ENCODE measurements at places on chromosomes 5 and 9. TPM values are rescaled to one million over a fixed set of nuclear protein-coding genes. Genes with fewer than 3 reads are reported as not detected.
A peak's percentile ranks its signal among the peaks of the same experiment; 100 is the strongest.

GRCh38 chr9:136336156-136336870 lies 9.0 kb downstream of the GPSM1 start:
- no peak overlapping the region for H3K4me3 ChIP-seq
- no peak for DNase-seq
- no peaks in the 10 kb centered on the region for H3K4me1 ChIP-seq
- H3K27ac ChIP-seq: no peak overlapping the region
- H3K27me3 ChIP-seq: no peaks in the 10 kb centered on the region

- H3K4me3 ChIP-seq: no peak overlapping the region
- DNase-seq: no peak
- no peaks in the 10 kb centered on the region for H3K27me3 ChIP-seq
- H3K27ac ChIP-seq: no peak overlapping the region
Measured at GRCh38 chr9:22054076-22054475, 45.0 kb upstream of the CDKN2B start.

DNA sequence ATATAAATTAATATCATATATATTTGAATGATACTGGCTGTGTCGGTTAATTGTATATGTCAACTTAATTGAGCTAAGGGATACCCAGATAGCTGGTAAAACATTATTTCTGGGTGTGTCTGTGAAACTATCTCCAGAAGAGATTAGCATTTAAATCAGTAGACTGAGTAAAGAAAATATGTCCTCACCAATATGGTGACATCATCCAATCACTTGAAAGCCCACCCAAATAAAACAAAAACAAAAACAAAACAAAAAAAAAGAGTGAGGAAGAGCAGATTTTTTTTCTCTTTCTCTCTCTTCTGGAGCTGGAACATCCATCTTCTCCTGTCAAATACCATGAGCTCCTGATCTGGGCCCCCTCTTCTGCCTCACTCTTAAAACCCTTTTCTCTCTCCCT lies 15.7 kb upstream of the CCDC152 start:
- no peak overlapping the region for H3K4me3 ChIP-seq
- no peak overlapping the region for H3K27ac ChIP-seq
- DNase-seq: no peak
- no peaks in the 10 kb centered on the region for H3K4me1 ChIP-seq
- H3K27me3 ChIP-seq: no peaks in the 10 kb centered on the region

GRCh38 chr5:43294226-43294625 lies 19.0 kb downstream of the HMGCS1 start:
- H3K4me1 ChIP-seq: no peaks in the 10 kb centered on the region
- no peak for DNase-seq
- H3K36me3 ChIP-seq: peaks cover 98% of the 10 kb centered on the region
- H3K27ac ChIP-seq: no peak overlapping the region
- H3K27me3 ChIP-seq: no peaks in the 10 kb centered on the region

GRCh38 chr5:90940227-90940995 lies 381.8 kb downstream of the ADGRV1 start:
- H3K27ac ChIP-seq: no peak overlapping the region
- no peak overlapping the region for H3K4me3 ChIP-seq
- H3K27me3 ChIP-seq: no peaks in the 10 kb centered on the region

DNA sequence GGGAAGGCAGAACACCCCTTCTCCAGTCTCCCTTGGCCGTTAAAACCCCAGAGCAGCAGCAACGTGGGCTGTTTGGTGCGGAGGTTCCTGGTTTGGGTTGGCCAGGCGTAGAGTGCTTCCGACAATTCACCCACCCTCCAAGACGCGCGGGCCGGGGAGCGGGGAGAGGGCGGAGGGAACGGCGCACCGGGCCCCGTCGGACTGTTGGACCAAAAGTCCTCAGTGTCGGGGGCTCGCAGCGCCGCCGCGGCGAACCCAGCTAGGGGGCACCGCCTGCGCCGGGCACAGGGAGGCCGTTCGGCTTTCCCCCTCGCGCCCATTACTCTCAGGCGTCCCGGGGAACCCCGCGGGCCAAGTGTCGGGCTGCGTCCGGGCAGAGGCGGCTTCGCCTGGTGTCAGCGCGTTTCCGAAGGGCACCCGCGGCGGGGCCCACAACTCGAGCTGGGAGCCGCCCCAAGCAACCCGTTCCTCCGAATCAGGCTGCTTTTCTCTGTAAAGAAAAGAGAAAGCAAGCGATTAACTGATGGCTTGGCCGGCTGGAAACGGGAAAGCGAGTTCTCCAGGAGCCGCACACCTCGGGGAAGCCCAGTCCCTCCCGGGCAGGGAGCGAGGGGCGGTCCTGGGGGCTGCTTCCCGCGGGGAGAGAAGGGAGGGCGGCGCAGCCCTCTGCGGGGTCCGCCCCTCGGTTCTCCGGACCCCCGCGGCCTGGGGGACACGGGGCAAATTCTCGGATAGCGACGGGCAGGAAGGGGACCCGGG lies 145.5 kb downstream of the ERCC6L2 start:
- peak overlapping the region; percentile 58 for H3K27ac ChIP-seq
- H3K4me3 ChIP-seq: peak overlapping the region; percentile 45
- peaks cover 38% of the 10 kb centered on the region for H3K27me3 ChIP-seq
- no peaks in the 10 kb centered on the region for H3K36me3 ChIP-seq
- peak; percentile 34 for DNase-seq
- no peaks in the 10 kb centered on the region for H3K4me1 ChIP-seq

DNA sequence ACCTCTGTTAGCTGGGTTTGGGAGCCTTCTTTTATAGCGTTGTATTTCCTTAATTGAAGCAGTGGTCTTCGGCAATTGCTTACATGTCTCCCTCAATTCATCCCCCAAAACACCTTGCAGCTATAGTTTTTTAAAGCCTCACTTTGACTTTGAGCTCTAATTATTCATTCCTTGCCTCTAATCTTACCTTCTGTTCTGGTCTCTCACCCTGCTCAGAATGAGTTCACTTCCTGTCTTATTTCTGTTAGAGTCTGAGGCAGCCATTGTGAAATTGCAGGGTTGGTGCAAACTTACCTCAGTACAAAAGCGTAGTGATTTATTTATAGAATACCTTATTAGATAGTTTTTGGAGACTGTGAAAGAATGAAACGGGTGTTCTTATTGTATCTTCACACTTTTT lies 35.0 kb downstream of the AOPEP start:
- DNase-seq: no peak
- no peaks in the 10 kb centered on the region for H3K36me3 ChIP-seq
- no peak overlapping the region for H3K4me3 ChIP-seq

GRCh38 chr5:170270293-170271069 lies 27.1 kb downstream of the LCP2 start:
- H3K4me1 ChIP-seq: no peaks in the 10 kb centered on the region
- H3K27ac ChIP-seq: no peak overlapping the region
- H3K27me3 ChIP-seq: peaks cover 4% of the 10 kb centered on the region
- H3K36me3 ChIP-seq: peaks cover 95% of the 10 kb centered on the region
- DNase-seq: no peak

GRCh38 chr9:6902423-6902822 lies 144.7 kb downstream of the KDM4C start:
- H3K36me3 ChIP-seq: no peaks in the 10 kb centered on the region
- H3K4me3 ChIP-seq: no peak overlapping the region

- H3K4me1 ChIP-seq: no peaks in the 10 kb centered on the region
- H3K4me3 ChIP-seq: no peak overlapping the region
- no peak for DNase-seq
- H3K27me3 ChIP-seq: no peaks in the 10 kb centered on the region
- H3K36me3 ChIP-seq: no peaks in the 10 kb centered on the region
- H3K27ac ChIP-seq: peak overlapping the region; percentile 43
Measured at GRCh38 chr5:142634216-142635011, 51.5 kb downstream of the FGF1 start.

DNA sequence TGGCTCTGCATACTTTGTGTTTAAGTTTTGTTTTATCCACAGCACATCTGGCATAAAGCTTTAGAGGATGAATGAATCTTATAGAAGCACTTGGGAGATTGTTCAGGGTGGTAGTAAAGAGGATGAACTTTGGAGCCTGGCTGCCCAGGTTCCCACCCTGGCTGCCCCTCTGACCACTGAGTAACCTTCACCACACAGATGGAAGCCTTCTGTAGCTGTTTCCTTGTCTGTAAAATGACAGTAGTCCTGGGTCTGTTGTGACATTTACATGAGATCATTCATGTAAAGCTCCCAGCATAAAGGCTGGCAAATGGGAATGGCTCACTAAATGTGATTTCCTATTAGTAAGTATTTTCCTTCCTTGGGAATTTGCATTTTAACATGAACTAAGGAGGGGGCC lies 85.7 kb upstream of the FAM169A start:
- DNase-seq: no peak
- H3K27ac ChIP-seq: no peak overlapping the region
- H3K4me1 ChIP-seq: no peaks in the 10 kb centered on the region
- no peaks in the 10 kb centered on the region for H3K27me3 ChIP-seq
- no peak overlapping the region for H3K4me3 ChIP-seq

DNA sequence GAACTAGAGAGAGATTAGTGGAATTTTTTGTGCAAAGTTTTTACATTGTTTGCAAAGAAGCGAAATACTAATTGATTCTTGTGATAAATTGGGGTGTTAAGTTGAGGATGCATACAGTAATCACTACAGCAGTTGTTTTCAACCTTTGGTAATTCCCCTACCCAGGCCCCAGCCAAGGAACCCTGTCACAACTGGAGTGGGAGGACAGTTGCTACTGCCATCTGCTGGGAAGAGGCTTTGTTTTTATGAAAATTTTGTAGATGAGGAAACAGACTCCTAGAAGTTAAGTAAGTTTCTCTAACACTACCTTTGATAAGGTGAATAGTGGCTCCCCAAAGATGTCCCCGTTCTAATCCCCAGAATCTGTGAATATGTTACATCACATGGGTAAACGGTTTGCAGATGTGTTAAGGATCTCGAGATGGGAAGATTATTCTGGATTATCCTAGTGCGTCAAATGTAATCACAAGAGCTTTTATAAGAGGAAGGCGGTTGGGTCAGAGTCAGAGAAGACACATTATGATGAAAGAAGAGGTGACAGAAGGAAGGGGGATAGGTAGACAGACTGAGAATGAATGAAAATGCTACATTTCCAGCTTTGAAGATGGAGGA lies 34.0 kb upstream of the PPP1R2B start:
- no peaks in the 10 kb centered on the region for H3K4me1 ChIP-seq
- no peaks in the 10 kb centered on the region for H3K27me3 ChIP-seq
- no peak overlapping the region for H3K27ac ChIP-seq
- DNase-seq: peak; percentile 30

DNA sequence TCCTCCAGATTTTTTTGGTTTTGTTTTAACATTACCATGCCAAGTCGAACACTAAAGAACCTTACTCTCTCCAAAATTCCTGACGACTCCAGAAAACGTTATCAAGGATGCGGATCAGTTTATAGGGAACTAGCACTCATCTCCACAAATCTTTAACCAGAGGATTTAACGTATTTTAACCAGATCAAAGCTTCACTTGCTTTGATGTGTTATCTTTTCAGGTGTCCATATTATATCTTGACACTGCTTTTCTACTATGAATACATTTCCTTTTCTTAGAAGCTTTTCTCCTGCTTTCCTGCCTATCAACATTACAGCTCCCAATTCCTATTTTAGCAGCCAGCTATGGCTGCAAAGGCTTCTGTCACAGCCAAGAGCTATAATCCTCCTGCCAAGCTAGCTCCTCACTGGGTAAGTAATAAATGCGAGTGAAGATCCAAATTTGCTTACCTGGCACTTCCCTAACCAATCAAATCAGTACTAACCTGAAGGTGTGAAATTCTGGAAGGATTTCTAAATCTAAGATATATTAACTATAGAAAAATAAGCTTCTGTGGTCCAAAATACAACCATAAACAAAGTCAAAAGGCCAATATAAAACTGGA lies 60.2 kb downstream of the CDC14B start:
- peaks cover 7% of the 10 kb centered on the region for H3K36me3 ChIP-seq
- no peak overlapping the region for H3K4me3 ChIP-seq
- DNase-seq: no peak
- peak overlapping the region; percentile 56 for H3K27ac ChIP-seq

DNA sequence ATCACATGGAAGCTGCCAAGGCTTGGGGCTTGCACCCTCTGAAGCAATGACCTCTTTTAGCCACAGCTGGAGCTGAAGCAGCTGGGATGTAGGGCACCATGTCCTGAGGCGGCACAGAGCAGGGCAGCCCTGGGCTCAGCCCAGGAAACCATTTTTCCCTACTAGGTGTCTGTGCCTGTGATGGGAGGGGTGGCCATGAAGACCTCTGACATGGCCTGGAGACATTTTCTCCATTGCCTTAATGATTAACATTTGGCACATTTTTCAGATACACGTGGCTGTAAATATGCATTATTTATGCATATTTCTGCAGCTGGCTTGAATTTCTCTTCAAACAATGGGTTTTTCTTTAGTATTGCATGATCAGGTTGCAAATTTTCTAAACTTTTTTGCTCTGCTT lies 81.7 kb downstream of the OSMR start:
- H3K36me3 ChIP-seq: no peaks in the 10 kb centered on the region
- H3K27me3 ChIP-seq: no peaks in the 10 kb centered on the region
- DNase-seq: no peak
- peaks cover 8% of the 10 kb centered on the region for H3K4me1 ChIP-seq
- H3K27ac ChIP-seq: no peak overlapping the region
- H3K4me3 ChIP-seq: no peak overlapping the region

- DNase-seq: no peak
- no peak overlapping the region for H3K4me3 ChIP-seq
- H3K27me3 ChIP-seq: no peaks in the 10 kb centered on the region
- H3K4me1 ChIP-seq: no peaks in the 10 kb centered on the region
- H3K36me3 ChIP-seq: no peaks in the 10 kb centered on the region
Measured at GRCh38 chr9:113250807-113251206, 24.6 kb downstream of the CDC26 start.

GRCh38 chr5:138276402-138277054 lies 2.1 kb upstream of the GFRA3 start:
- peaks cover 8% of the 10 kb centered on the region for H3K4me1 ChIP-seq
- DNase-seq: no peak
- H3K27ac ChIP-seq: no peak overlapping the region
- H3K36me3 ChIP-seq: no peaks in the 10 kb centered on the region

- no peaks in the 10 kb centered on the region for H3K36me3 ChIP-seq
- DNase-seq: no peak
- no peaks in the 10 kb centered on the region for H3K27me3 ChIP-seq
Measured at GRCh38 chr5:168409591-168410458, 76.4 kb upstream of the RARS1 start.

GRCh38 chr9:27383524-27383923 lies 86.6 kb upstream of the EQTN start:
- no peak overlapping the region for H3K4me3 ChIP-seq
- no peak for DNase-seq

- peaks cover 10% of the 10 kb centered on the region for H3K4me1 ChIP-seq
- no peak overlapping the region for H3K27ac ChIP-seq
- DNase-seq: no peak
- H3K4me3 ChIP-seq: no peak overlapping the region
Measured at GRCh38 chr5:168109441-168109840, 182.0 kb upstream of the WWC1 start.

- H3K36me3 ChIP-seq: no peaks in the 10 kb centered on the region
- DNase-seq: peak; percentile 81
- no peaks in the 10 kb centered on the region for H3K27me3 ChIP-seq
- H3K4me3 ChIP-seq: no peak overlapping the region
- H3K27ac ChIP-seq: peak overlapping the region; percentile 91
- H3K4me1 ChIP-seq: peaks cover 60% of the 10 kb centered on the region
Measured at GRCh38 chr9:113581865-113582697, 118.6 kb downstream of the RGS3 start.

Gene IFNA2
- not detected for total RNA-seq

Gene LCN1
- total RNA-seq: not detected

Gene TPPP
- total RNA-seq: 16.0 TPM

Gene IGFBPL1
- total RNA-seq: not detected

Gene TXNDC8
- total RNA-seq: not detected

Gene PCDHGA12
- 7.6 TPM for total RNA-seq

Gene SLC6A7
- total RNA-seq: not detected

Gene GABBR2
- 1.3 TPM for total RNA-seq

Gene PTGDS
- 3,109 TPM for total RNA-seq

Gene CTXN3
- total RNA-seq: not detected

Gene CDKN2B
- 1.1 TPM for total RNA-seq

Gene PDCD1LG2
- total RNA-seq: 1.4 TPM

Gene FGF18
- total RNA-seq: 24.4 TPM

Gene INSL4
- total RNA-seq: not detected

Gene CTSL
- total RNA-seq: 382 TPM

Gene LPAR1
- total RNA-seq: 8.4 TPM

Gene GGTA1
- total RNA-seq: 14.4 TPM

Data from heart left ventricle (tissue), 16 donors.